Right renal pelvis (tissue), 4 donors: ENCODE measurements at places on chromosomes 1 and 21.

DNA sequence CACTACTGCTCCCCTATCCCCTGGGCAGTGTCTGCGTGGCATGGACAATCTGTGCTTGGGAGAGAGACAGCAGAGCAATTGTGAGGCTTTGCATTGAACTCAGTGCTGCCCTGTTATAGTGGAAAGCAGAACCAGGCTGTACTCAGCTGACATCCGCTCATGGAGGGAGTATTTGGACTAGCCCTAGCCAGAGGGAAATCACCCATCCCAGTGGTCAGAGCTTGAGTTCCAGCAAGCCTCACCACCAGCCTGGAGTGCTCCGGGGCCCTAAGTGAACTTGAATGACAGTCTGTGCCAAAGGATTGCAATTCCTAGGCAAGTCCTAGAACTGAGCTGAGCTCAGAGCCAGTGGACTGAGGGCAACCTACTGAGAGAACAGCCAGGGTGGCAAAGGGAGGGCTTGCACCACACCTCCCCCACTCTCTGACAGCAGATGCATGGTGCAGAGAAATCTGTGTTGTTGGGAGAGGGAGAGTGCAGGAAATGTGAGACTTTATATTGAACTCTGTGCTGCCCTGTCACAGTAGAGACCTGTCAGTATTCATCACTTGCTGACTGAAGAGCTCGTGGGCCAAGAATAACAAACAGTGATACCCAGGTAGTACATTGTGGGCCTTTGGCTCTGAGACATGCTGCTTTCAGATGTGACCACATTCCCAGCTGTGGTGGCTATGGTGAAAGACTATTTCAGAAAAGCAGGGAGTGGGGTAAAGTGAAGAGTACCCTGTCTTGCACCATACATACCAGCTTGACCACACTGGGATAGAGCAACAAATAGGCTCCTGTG lies 107.7 kb upstream of the SLC5A9 start:
- no peak for DNase-seq

- no peak for DNase-seq
Observed at GRCh38 chr1:201504799-201505502, 2.0 kb downstream of the CSRP1 start.

GRCh38 chr1:147478521-147478920 lies 62.8 kb upstream of the BCL9 start:
- DNase-seq: no peak

- no peak for DNase-seq
Observed at GRCh38 chr1:30929944-30930525, 21.5 kb upstream of the SDC3 start.

DNA sequence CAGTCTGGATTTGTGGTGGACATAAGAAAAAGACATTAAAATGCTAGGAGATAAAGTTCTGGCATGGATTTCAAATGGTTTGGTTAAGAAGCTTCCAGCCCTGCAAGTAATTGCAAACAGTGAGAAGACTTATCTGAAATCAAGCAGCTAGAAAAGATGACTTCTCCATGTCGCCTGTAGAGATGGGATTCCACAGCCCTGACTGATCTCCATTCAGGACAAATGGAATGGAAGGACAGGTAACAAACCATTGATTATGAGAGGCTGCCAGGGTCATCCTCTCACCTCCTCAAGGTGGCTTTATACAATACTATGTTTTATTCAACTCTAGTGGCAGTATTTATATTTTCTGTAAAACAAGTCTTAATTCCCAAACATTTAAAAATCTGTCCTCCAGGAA lies 237.9 kb downstream of the HLX start:
- no peak for DNase-seq

- DNase-seq: no peak
Observed at GRCh38 chr21:45481977-45482898, 60.0 kb downstream of the SLC19A1 start.

- DNase-seq: no peak
Observed at GRCh38 chr1:80083892-80084291, 1077.4 kb upstream of the ADGRL4 start.

DNA sequence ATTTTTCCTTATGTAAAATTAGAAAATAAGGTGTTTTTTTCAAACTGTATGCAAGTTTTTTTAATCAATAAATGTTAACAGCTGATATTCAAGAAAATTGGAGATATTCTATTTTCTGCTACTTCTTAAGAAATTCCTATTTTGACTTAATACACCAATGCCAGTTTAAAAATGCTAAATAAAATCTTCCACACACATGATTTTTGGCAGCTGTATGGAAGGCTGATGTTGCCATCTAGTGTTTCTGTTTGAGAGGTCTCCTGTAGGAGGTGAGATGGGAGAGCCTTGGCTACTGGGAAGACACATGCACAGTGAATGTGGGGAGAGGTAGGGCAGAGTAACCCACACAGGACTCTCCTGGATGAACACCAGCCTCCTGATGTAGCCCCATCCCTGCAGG lies 29.2 kb upstream of the OR2B11 start:
- no peak for DNase-seq

DNA sequence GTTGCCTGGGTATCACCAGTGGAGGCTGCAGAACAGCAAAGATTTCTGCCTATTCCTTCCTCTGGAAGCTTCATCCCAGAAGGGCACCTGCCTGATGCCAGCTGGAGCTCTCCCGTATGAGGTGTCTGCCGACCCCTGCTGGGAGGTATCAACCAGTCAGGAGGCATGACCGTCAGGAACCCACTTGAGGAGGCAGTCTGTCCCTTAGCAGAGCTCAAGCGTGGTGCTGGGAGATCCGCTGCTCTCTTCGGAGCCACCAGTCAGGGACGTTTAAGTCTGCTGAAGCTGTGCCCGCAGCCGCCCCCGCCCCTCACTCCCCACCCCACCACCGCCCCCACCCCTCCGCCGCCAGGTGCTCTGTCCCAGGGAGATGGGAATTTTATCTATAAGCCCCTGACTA lies 23.1 kb upstream of the HFM1 start:
- no peak for DNase-seq

GRCh38 chr21:39350094-39351005 lies 1.5 kb upstream of the HMGN1 start:
- no peak for DNase-seq

DNA sequence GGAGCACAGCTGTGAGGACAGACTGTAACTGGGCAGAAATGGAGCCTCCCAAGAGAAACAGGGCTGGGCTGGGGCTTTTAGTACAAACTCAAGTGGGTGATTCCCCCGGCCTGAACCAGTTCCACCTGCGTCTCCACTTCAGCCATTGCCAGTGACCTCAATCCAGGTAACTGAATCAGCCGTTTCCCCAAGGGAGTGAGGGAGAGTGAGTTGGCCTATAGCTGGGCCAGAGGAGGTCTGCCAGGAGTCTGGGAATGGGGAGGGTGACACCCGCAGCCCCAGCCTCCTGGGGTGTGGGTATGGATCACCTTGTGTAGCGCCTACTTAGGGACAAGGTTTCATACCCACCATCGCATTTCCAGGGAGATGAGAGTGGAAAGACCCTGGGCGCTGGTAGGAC lies 8.5 kb downstream of the SLC26A9 start:
- no peak for DNase-seq

DNA sequence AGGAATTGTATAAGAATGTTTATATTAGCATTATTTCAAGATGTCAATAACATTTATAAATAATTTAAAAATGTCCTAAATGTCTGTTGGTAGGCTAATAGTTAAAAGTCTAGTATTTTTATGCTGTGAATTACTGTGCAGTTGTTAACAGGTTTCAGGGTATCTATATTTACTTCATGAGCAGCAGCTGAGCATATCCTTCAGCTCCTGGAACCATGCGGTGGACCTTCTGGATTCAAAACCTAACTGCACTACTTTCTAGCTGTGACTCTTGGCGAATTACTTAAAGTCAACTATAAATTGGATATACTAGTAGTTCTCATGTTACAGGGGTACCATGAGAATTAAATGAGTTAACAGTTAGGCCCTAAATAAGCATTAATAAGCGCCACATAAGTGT lies 3.7 kb downstream of the CEP350 start:
- DNase-seq: no peak

DNA sequence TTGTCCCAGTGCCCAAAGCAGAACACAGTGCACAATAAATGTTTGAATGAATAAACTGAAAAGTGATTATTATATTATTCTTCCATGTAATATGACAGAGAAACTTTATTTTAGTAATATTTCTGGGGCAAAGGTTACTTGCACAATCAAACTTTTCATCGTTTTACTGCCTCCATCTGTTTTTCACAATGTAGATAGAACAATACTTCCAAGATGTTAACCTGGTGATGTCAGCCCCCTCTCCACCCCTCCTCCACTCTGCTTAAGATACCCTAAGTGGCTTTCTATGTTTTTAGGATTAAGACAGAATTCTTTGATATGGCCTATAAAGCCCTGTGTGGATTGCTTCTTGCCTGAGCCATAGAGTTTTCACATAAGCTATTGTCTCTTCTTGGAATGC lies 13.8 kb upstream of the NTMT2 start:
- no peak for DNase-seq

GRCh38 chr1:53411541-53412152 lies 47.6 kb upstream of the DMRTB1 start:
- no peak for DNase-seq

DNA sequence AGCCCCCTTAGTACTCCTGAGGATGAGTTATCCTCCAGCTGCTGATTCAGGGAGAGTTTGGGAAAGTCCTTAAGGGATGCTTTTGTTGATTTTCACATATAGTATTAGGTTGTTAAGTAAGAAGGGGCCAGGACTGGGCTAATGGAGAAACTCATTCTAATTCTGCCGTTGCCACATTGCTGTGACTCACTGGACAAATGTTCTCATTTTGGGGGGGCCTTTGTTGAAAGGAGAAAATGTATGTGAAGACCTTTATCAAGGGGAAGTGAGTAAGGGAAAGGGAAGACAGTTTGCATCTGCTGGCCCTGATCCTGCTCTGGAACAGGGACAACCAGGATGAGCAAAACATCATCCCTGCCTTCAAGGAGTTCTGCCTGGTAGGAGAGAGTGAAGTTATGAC lies 123.2 kb upstream of the FGGY start:
- DNase-seq: no peak

DNA sequence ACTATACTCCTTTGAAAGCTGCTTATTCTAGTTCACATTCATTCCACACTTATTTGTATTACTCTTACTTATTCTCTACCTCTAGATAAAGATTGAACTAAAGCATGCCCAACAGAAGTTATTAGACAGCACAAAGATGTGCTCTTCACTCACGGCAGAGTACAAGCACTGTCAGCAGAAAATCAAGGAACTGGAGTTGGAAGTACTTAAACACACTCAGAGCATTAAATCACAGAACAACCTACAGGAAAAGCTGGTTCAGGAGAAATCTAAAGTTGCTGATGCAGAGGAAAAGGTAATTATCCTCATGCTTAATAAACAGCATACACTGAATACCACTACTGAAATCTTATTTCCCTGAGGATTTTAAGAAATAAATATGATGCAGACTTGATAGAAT lies 81.3 kb upstream of the PPIH start:
- no peak for DNase-seq

DNA sequence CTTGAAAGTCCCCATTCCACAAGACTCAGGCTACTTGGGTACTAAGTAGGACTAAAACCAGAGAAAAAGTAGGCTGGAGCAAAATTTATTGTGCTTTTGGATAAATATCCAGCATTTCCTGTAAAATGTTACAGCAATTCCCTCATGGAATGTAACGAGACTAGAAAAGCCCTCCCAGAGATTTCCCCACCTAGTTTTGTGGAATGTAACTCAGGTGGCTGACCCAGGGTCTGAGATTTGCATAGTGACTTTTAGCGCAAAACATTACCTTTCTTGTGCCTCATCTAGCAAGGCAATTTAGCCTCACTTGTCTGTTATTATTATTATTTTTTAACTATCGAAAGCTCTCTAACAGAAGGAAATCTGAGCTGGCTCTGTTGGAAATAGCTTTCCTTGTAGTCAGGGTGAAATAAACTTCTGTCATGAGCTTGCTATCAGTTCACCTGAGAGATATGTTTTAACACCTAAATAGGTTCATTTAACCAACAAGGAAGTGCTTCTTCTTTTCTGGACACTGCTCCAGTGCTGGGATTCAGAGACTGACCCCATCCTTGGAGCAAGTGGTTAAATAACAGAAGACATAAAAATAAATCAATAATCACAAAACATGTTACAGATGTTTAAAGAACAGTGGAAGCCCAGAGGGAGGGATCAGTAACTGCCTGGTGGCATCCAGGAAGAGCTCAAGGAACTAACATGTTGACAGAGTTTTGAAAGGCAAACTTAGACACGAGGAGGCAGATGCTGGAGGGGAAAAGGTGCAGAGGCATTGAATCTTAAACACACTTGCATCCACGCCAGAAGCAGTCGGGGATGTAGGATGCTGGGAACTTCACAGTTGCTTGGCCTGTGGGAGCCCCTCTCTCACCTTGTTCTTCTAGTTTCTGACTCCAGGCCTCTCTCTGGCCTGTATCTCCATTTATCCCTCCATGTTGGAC lies 68.3 kb upstream of the RHOU start:
- DNase-seq: no peak
